NCI-H187 (cell line): ENCODE measurements at places on chromosomes 11 and 22.

DNA sequence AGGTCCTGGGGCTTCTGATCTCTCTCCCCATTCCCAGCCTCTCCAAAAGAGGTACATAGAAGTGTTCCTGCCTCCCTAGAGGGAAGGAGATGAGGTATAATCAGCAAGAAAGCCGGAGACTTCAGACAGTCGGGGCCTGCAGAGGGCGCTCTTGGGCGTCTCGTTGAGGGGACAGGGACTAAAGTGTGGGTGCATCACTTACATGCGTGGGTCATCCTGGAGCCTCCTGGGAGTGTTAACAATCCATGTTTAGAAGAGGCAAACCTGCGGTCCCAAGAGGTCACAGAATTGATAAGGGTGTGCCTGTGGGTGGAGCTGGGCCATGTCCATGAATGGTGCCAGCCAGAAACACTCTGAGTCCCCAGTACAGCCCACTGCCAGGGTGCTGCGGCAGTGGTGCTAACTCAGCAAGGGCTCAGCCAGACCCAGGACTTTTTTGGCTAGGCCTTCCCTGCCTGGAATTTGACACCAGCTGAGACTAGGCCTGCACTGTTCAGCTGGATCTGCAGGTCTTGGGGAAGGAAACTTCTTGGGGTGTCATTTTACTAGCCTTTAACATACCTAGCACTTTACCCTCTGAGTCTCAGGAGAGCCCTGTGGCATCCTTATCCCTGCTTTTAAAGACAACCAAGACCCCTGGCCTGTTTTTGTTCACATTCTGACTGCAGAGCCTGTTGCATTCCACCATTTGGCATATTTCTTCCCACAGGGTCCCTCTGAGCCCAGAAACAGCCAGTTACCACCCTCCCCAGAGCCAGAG, 5.5 kb downstream of the YDJC start:
- no peak for DNase-seq

DNA sequence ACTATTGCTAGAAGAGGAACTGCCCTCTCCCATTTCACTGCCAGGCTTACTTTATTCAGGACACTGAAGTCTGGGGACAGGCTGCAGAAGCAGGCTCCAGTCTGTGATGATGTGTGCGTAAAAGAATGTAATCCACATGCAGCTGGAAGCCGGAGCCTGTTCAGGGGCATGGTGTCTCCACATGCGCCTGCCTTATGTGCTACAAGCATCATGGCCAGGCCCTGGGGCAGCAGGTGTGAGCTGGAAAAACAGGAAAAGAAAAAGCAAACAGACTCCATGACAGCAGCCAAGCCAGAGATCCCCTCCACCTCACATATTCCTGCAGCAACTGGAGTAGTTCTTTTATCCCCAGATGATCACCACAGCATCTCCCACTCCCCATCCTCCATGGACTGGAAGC, 33.4 kb downstream of the ARFGAP2 start:
- DNase-seq: no peak

- DNase-seq: no peak
Measured at GRCh38 chr11:66333896-66334604, 2.2 kb downstream of the RIN1 start.

DNA sequence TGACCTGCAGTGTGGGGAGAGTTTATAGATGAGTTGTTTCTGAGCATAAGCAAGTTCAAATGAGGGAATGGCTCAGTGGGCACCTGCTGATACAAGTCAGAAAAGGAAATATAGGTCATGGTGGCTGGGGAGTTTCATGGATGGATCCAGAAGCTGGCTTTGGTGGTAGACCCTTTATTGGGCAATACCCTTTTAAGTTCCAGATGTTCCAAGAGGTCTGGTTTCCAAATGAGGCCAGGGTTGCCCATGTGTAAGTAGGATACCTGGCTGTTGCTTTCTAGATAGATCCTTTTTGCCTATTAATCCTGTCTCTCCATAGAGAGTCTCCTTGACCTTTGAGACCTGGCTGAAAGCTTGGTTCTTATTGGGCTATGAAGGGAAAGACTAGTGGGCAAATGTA, 2.2 kb downstream of the STIM1 start:
- DNase-seq: no peak

DNA sequence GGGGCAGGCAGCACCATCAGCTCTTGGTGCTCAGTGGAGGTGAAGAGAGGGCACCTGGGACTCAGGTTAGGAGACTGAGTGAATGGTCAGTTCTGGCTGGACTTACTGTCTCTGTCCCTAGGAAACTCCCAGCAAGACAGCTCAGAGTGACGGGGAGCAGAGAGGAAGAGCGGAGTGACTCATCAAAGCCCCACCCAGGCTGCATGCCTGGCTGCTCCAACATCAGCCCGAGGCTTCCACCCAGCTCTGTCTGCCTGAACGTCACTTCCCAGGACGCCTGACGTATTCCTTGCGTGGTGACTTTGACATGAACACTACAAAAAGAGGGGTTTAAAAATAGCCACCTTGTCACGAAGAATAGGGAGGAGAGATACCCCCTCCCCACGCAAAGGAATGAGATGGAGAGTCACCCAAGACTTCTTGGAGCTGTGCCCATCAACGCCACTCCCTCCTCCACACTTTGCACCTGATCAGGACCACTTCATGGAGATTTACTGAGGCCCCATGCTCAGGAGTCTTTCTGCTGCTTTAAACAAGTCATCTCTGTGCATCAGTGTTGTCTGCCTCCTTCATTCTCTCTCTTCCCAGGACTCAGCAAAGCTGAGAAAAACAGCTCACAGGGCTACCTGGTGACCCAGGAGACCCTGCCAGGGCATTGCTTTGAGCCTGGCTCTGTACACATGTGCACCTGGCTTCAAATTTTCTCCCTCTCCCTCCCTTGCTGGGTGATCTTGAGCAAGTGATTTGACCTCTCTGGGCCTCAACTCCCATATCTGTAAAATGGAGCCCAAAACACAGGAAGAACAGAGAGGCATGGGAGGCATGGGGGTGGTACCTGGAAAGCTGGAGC, 83.1 kb downstream of the MN1 start:
- DNase-seq: no peak

GRCh38 chr22:42428760-42429159, 3.4 kb downstream of the NFAM1 start:
- no peak for DNase-seq

DNA sequence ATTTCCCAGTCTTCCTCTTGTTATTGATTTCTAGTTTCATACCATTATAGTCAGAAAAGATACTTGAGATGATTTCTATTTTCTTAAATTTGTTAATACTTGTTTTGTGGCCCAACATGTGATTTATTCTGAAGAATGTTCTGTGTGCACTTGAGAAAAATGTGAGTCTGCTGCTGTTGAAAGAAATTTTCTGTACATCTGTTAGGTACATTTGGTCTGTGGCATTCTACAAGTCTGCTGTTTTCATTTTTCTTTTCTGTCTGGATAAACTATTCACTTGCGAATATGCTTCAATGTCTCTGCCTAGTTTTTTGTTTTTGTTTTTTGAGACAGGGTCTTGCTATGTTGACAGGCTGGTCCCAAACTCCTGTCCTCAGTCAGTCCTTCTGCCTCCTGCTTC, 26.4 kb upstream of the LUZP2 start:
- DNase-seq: no peak

DNA sequence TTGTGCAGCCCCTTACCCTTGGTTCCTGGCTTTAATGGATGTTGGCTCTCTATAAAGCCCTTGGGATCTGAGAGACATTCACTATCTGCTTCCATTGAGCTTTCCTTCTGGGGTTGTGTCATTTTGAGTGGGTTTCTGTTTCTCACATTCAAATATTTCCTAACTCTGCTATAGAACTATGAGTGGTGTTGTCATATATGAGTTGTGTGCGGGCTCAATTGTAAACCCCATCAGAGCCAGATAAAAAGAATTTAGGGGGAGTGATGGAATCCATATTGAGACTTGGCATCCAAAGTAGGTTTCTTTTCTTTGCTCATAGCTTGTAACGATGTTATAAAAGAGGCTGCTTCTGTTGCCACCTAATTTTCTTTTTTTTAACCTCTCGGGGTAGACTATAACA, 41.8 kb upstream of the SPON1 start:
- no peak for DNase-seq

- no peak for DNase-seq
Measured at GRCh38 chr22:43971112-43971511, 15.9 kb downstream of the SAMM50 start.

DNA sequence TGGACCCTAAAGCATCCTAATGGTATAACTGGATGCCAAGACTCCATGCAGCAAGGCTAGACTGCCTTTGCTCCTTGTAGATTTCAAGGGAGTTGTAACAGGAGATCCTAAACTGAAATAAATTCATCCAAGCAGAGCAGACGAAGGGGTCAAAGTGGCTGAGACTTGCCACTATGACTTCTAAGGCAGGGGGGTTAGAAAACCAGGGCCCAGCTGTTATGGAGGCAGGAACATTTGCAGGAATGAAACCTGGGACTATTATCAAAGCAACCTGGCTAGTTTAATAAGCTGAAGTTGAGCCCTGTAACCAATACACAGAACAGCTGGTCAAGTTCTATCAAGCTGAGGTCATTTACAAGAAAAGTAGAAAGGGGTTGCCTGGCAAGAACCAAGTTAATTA, 122.2 kb upstream of the TRPC6 start:
- no peak for DNase-seq

DNA sequence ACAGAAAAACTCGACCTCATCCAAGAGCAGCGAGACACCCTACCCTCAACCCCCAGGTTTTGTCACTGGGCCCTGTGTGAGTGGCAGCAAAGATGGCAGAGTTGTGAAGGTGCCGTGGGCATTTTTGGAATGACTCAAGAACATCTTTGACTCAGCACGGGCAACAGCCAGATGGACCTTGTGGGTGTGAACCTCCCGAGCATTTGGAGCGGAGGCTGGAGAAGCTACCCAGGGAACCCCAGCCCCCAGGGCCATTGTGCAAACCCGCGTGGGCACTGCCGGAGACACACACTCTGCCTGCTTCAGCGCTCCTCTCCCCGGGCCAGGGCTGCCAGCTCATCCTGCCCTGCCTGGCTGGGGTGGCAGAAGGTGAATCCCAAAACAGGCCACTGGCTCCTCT, 66.1 kb downstream of the PANX1 start:
- no peak for DNase-seq

- DNase-seq: no peak
Measured at GRCh38 chr11:66970371-66970806, 4.7 kb upstream of the C11orf86 start.

DNA sequence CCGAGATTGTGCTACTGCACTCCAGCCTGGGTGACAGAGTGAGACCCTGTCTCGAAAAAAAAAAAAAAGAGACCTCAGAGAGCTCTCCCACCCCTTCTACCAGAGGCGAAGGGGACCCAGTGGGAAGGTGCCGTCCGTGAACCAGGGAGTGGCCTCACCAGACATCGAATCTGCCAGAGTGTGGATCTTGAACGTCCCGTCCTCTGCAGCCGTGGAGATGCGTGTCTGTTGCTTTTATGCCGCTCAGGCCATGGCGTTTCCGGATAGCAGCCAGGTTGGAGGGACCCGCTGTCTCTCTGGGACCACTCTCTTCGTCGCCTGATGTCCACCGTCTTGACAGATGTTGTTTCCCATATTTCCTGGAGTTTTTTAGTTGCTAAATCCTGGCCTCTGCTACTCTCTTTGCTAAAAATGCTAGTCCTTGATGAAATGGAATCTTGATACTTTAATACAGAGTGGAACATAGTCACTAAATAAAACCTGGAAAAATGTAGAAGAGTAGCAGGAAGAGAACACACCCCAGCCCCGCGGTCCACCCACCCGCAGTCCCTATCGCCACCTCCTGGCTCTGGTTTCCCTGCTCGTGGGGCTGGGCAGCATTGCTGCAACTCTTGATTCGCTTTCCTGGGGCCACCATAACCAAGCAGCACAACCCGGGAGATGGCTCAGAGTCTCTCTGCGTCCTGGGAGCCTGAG, 12.0 kb upstream of the MUC6 start:
- no peak for DNase-seq

DNA sequence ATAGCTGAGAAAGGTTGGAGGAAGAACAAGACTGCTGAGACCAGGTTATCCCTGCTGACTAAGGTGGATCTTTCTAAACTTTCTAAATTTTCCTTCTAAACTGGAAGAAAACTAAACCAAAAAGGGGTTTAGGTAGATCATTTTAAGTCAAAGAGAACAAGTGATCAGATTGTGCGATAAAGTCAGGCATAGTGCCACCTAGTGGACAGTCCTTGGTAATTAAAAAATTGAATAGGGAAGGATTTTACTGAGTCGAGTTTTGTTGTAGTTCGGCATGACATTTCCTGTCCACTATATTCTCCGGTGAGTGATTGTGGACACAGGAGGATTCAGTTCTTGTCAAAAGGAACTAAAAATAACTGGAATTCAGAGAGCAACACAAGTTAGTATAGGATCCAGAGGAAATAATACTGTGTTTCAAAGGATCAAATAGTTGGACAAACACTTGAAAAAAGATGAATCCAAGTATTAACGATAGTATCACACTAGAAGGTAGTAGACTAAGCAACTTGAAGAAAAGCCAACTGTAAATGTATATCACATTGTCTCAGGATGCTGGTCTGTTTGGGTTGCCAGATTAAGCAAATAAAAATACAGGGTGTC, 1236.4 kb downstream of the FAM181B start:
- DNase-seq: no peak

DNA sequence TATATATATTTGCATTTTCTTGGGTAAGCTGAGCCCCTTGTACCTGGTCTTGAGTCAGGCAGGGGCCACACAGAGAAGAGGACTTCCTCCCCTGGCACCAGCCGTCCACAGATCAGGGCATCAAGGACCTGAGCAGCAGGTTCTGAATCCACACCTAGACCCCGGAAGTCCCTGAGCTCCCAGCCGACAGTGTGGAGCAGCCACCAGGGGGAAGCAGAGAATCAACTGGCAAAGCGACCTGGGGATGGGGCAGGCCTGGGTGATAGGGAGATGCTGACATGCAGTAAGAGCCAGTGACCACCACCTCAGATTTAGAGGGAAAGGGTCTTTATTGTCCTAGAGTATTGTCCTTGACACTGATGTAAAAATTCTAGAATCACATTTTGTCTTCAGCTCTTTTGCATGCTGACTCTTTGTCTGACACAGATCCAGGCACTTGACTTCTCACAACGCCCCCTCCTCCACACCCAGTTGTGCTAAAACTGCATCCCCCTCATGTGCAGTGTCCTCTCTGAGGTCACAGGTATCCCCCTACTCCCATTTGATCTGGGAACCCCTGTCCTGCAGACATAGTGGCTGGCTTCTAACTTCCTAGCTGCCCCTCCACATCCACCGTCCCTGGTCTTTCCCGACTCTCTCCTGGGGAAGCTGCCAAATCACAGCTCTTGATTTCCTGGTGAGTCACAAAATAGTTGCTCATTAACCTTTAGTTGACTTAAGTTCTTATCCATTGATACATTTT, 109.3 kb downstream of the GGTLC2 start:
- no peak for DNase-seq

DNA sequence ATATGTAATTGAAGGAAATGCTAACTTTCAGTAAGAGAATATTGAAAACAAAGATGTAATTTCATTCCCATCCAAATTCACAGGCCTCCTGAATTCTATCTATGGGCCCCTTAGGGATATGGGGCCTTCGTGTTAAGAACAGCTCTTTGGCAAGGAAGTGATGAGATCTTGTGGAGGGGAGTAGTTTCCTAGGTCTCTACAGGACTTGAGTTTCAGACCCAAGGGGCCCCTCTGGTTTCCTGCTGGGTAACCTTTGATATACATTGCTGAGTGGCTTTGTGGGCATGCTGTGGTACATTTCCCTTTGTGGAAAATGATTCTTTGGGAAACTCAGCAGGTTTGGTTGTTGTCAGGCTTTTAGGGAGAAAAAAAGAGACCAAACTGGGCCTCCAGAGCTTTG, 6.2 kb downstream of the STIM1 start:
- DNase-seq: no peak

- DNase-seq: no peak
Measured at GRCh38 chr22:22392131-22392530, 116.4 kb downstream of the ZNF280B start.

- DNase-seq: no peak
Measured at GRCh38 chr22:30088468-30088867, 8.2 kb downstream of the HORMAD2 start.

- DNase-seq: no peak
Measured at GRCh38 chr11:100578831-100579311, 108.2 kb upstream of the ARHGAP42 start.
